ENCODE measurements at places on chromosomes 3 and 15.

DNA sequence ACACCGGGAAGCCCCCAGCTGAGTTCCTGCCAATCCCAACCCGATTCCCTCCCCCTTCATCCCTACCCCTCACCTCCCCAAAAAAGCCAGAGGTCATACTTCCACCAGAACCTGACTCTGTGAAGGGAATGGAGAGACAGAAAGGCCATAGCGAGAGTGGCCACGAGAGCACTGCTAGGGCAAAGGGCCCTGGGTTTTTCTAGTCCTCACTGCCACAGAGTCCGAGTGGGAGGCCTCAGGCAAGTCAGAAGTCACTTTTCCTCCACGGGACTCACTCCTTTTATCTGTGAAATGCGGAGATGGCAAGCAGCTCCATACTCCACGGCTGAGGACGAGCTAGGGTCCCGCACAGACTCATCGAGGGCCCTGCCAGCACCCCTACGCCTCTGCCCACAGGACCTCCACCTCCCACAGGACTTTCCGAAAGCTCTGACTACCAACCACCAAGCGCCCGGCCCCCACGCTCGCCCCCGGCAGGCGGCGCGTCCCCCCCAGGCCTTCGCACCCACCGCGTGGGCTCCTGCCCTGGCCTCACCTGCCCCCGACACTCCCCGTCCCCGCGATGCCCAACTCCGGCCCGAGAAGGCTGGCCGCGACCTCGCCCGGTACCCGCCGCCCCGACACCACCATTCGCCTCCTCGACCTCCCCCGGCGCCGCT lies 792 bp downstream of the ATP13A3 start:
- peaks cover 69% of the 10 kb centered on the region for H3K4me1 ChIP-seq
- peaks cover 4% of the 10 kb centered on the region for H3K27me3 ChIP-seq
- H3K27ac ChIP-seq = peak overlapping the region; percentile 95
- peak overlapping the region; percentile 92 for H3K4me3 ChIP-seq

DNA sequence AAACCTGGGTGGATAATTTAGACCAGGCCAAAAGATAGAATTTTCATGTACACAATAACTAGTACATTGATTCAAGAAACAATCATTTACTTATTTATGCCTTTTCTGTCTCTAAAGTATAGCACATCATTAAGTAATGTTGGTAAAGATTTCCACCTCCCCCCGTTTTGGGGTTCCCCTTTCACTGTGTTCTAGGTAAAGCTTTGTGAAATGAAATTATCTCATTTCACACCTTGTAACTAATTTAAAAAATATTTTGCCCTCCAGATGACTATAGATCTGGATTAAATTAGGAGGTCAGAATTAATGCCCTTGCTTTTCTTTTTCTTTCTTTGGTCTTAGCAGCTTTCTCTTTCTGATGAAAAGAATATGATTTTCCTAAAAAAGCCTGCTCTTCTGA lies 328.5 kb upstream of the TBC1D5 start:
- H3K4me3 ChIP-seq = no peak overlapping the region
- peaks cover 23% of the 10 kb centered on the region for H3K4me1 ChIP-seq
- no peaks in the 10 kb centered on the region for H3K36me3 ChIP-seq
- H3K27me3 ChIP-seq = no peaks in the 10 kb centered on the region
- no peak overlapping the region for H3K27ac ChIP-seq

- H3K4me1 ChIP-seq = peaks cover 6% of the 10 kb centered on the region
- DNase-seq = no peak
- no peaks in the 10 kb centered on the region for H3K36me3 ChIP-seq
- no peak overlapping the region for H3K4me3 ChIP-seq
- H3K27ac ChIP-seq = no peak overlapping the region
Observed at GRCh38 chr3:179184826-179185225, 36.7 kb downstream of the PIK3CA start.

GRCh38 chr15:56342653-56343052 lies 22.6 kb upstream of the TEX9 start:
- H3K4me3 ChIP-seq = no peak overlapping the region
- H3K4me1 ChIP-seq = peaks cover 4% of the 10 kb centered on the region
- DNase-seq = no peak
- no peaks in the 10 kb centered on the region for H3K27me3 ChIP-seq
- no peak overlapping the region for H3K27ac ChIP-seq

DNA sequence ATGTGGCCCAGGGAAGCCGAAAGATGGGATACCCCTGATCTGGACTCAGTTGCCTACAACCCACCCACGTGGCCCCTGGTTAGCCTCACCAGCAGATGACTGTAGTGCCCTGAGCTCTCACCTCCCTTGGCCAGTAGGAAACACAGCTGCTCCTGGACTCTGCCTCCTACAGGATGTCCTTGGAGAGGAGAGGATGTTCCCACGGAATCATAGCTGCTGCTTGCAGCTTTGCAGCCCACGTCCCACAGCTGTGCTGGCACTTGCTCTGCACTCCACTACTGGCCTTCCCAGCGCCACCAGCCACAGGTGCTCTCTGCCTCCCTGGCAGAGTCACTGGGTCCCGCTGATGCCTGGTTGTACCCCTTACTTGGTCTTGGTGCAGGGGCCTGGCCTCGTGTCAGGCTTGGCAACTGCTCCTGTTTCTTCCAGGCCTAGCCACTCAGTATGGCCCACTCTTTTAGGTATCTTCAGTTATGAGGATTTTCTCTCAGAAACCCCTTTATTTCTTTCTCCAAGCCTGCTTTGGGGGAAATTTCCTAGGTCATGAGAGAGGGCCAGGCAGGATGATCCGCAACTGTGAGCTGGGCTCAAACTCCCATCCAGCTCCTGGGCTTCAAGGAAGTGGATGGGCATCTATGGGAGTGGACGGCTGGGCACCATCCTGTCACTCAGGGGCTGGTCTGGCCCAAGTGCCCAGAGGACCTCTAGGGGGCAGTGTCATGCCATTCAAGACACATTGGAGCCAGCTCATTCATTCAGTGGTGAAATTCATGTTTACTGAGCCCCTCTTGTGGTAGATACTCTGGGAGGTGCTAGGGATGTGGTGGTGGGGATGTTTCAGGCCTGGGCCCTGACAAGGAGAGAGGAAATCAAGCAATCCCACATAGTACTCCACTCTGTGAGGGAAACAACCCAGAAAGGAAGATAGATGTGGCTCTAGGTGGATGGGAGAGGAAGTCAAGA lies 16.2 kb upstream of the VILL start:
- peaks cover 18% of the 10 kb centered on the region for H3K4me1 ChIP-seq
- peaks cover 12% of the 10 kb centered on the region for H3K36me3 ChIP-seq
- H3K27ac ChIP-seq = peak overlapping the region; percentile 38
- H3K4me3 ChIP-seq = no peak overlapping the region
- no peaks in the 10 kb centered on the region for H3K27me3 ChIP-seq
- DNase-seq = peak; percentile 48

DNA sequence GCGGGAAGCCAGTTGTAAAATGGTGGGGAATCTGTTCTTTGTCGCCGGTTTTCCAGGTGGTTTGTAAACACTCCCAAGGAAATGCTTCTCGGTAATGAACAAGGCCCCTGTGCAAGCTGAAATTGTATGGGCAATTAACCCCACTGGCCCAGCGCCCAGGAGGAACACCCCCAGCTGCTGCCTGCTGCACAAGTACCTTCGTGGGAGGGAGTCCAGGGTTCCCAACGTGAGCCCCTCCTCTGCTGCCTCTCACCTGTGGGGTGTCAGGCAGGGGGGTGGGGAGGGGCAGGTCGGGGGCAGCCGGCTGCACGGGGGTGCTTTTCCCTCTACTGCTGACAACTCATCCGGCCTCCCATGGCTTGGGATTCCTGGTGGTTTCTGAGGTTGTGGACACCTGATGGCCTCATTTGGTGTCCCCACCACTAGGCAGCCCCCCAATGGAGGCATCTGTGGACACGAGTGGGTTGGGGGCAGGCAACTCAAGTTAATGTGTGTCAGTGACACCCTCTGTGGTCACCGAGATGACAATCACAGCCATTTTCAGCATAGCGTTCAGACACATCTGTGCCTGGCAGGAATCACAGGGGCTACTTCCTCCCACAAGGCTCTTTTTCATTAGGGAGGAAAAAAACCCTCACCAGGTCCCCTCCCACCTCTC lies 35.6 kb upstream of the PRR23E start:
- no peak overlapping the region for H3K27ac ChIP-seq
- no peak for DNase-seq
- peaks cover 1% of the 10 kb centered on the region for H3K4me1 ChIP-seq
- peaks cover 11% of the 10 kb centered on the region for H3K27me3 ChIP-seq
- H3K36me3 ChIP-seq = no peaks in the 10 kb centered on the region
- no peak overlapping the region for H3K4me3 ChIP-seq

- H3K27ac ChIP-seq = no peak overlapping the region
- peaks cover 14% of the 10 kb centered on the region for H3K4me1 ChIP-seq
- no peaks in the 10 kb centered on the region for H3K36me3 ChIP-seq
- DNase-seq = no peak
- H3K27me3 ChIP-seq = peaks cover 4% of the 10 kb centered on the region
Observed at GRCh38 chr3:143247073-143247472, 127.5 kb downstream of the CHST2 start.

DNA sequence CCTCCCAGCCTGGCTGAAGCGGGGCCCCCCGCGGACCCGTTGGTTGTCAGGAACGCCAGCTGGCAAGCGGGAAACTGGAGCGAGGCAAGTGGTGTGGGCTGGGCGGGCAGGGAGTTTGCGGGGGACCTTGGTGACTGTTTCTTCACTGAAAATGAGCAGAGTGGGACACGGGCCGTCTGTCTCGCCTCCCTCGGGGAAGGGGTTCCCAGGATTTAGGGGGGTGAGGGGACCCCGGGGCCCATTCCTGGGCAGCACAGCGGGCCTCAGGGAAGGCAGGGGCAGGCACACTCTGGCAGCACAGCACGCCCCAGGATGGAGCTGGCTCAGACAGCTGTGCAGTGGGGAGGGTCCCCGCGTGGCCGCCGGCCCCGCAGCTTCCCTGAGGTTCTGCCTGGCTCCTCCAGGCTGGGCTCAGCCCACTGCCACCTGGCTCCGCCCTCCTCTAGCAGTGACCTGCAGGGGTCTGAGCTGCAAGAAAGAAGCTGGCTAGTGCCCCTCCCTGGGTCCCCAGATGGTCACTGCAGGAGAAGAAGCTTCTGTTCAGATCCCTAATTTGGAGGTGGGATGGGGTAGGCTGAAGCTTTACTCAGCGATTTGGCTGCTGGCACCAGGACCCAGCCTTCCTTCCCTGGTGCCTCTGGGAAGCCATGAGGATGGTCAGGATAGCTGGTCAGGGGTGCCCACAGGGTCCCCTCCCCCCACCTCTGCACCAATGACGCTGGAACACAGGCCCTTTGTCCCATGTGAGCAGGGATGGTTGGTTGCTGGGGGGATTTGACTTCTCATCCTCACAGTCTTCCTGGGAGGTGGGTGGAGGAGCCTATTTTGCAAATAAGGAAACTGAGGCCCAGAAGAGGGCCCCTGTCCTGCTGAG lies 90.4 kb downstream of the TBC1D2B start:
- H3K27ac ChIP-seq = no peak overlapping the region
- peaks cover 25% of the 10 kb centered on the region for H3K27me3 ChIP-seq
- no peaks in the 10 kb centered on the region for H3K36me3 ChIP-seq
- DNase-seq = no peak
- no peak overlapping the region for H3K4me3 ChIP-seq
- H3K4me1 ChIP-seq = peaks cover 21% of the 10 kb centered on the region

- H3K4me1 ChIP-seq = peaks cover 47% of the 10 kb centered on the region
- no peaks in the 10 kb centered on the region for H3K27me3 ChIP-seq
- no peak overlapping the region for H3K27ac ChIP-seq
- no peak for DNase-seq
Observed at GRCh38 chr15:63556246-63556645, 40.9 kb upstream of the FBXL22 start.

DNA sequence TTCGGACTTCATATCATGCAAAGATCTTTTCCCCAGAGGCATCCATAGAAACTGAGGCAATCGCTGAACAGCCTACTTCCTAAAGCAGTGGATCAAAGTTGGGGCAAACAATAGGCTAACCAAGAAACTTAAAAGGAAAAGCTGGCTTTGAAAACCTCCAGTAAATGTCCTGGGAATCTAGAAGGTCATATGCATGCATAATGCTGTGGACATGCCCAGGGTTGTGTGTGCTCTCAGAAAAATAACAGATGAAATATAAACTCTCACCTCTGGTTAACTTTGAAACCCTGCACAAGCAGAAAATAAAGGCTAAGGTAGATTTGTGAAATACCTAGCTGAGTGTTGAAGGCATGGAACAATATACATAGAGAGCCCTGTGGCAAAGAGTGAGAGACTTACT lies 96.3 kb downstream of the MYO9A start:
- no peak overlapping the region for H3K27ac ChIP-seq
- H3K4me3 ChIP-seq = no peak overlapping the region
- DNase-seq = no peak
- H3K27me3 ChIP-seq = no peaks in the 10 kb centered on the region
- no peaks in the 10 kb centered on the region for H3K4me1 ChIP-seq

DNA sequence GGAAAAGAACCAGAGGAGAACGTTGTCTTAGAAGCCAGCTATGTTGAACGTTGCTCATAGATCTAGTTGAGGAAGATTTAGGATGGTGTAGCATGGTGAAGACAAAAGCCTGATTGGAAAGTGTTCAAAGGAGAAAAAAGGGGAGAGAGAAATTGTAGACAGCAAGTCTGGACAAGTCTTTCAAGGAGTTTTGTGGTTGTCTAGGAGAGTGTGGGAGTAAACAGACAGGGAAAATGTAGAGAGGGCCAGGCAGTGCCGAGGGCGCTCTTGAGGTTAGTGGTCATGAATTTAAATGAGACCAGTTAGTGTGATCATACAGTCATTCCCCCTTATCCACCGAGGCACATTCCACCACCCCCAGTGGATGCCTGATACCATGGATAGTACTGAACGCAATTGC lies 167.5 kb upstream of the IL12A start:
- H3K36me3 ChIP-seq = peaks cover 17% of the 10 kb centered on the region
- H3K4me3 ChIP-seq = no peak overlapping the region
- peaks cover 89% of the 10 kb centered on the region for H3K4me1 ChIP-seq
- DNase-seq = no peak

- H3K4me1 ChIP-seq = no peaks in the 10 kb centered on the region
- no peak for DNase-seq
- H3K27me3 ChIP-seq = no peaks in the 10 kb centered on the region
- no peak overlapping the region for H3K4me3 ChIP-seq
- no peak overlapping the region for H3K27ac ChIP-seq
Observed at GRCh38 chr3:176554264-176554663, 643.0 kb downstream of the TBL1XR1 start.

DNA sequence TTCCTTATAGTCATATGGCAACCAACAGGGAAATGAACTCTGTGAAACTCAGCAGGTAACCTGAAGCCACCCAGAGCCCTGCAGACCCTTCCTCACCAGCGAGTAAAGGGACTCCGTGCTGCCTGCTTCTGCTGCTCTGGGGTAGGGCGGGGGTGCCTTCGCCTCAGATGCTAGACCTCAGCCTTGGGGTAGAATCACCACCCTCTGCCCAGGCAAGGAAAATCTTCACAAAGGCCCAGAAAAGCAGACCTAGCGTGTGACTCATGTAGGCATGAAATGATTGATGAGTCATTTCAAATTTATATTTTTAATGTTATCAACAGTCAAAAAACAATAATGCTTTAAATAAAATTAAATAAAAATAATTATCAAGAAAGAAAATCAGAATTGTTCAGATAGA lies 6.6 kb downstream of the STIMATE start:
- peaks cover 52% of the 10 kb centered on the region for H3K4me1 ChIP-seq
- no peak overlapping the region for H3K4me3 ChIP-seq
- H3K27me3 ChIP-seq = no peaks in the 10 kb centered on the region
- DNase-seq = no peak
- H3K36me3 ChIP-seq = peaks cover 2% of the 10 kb centered on the region
- H3K27ac ChIP-seq = no peak overlapping the region

GRCh38 chr3:177096615-177097014 lies 100.7 kb downstream of the TBL1XR1 start:
- peaks cover 8% of the 10 kb centered on the region for H3K4me1 ChIP-seq
- no peak overlapping the region for H3K4me3 ChIP-seq
- no peak overlapping the region for H3K27ac ChIP-seq
- H3K27me3 ChIP-seq = no peaks in the 10 kb centered on the region
